ENCODE measurements at places on chromosomes 5 and 9.
A peak's percentile ranks its signal among the peaks of the same experiment; 100 is the strongest.

- DNase-seq: no peak
Measured at GRCh38 chr9:104758974-104759373, 5.0 kb upstream of the NIPSNAP3B start.

- no peak for DNase-seq
Measured at GRCh38 chr5:146877783-146878475, 628 bp downstream of the PPP2R2B start.

DNA sequence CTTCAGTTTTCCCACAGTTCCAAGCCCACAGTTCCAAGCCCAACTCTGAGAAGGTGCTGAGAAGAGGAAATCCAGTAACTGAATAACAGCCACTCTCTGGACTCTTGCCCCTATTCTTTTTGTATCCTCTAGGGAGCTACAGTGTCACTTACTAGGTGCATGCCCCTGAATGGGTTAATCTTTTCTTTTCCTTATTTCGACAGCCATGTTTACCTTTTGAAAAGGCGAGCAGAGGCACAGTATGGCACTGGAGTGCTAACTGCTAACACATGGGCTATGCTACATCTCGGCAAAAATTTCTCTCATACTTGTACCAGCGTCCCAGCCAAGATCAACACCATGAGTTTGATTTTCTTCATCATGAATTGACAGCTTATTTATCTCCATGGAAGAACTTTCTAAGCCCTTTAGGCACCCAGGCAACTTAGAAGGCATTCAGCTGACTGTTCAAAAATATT lies 222.6 kb downstream of the EBF1 start:
- DNase-seq: no peak

- peak; percentile 66 for DNase-seq
Measured at GRCh38 chr9:126146254-126147145, 180.1 kb upstream of the MVB12B start.

All from iPS DF 6.9 (cell line).